Putamen (tissue), 1 donor: ENCODE measurements at places on chromosomes 13 and 19.

GRCh38 chr19:51457351-51458013, 772 bp downstream of the SIGLEC8 start:
- no peak for DNase-seq

- DNase-seq: no peak
Measured at GRCh38 chr19:35033067-35034004, 3.1 kb downstream of the SCN1B start.

DNA sequence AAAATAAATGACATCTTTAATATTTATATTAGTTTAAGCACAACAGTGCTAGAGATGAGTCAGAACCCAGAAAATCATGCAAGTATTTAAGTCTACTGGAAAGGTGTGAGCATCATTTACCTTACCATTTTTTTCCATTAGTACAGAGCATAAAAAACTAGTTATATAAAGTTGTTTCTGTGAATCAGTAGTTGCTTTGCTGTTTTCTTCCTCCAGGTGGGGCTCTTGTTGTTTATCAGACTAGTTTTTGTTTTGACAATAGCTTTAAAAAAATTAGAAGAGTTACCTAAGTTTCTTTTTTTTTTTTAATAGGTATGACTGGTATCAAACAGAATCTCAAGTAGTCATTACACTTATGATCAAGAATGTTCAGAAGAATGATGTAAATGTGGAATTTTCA, 12.7 kb downstream of the SUGT1 start:
- no peak for DNase-seq

- DNase-seq: no peak
Measured at GRCh38 chr13:50758796-50759195, 84.7 kb downstream of the DLEU7 start.

GRCh38 chr13:31859571-31859970, 120.2 kb downstream of the RXFP2 start:
- DNase-seq: no peak

DNA sequence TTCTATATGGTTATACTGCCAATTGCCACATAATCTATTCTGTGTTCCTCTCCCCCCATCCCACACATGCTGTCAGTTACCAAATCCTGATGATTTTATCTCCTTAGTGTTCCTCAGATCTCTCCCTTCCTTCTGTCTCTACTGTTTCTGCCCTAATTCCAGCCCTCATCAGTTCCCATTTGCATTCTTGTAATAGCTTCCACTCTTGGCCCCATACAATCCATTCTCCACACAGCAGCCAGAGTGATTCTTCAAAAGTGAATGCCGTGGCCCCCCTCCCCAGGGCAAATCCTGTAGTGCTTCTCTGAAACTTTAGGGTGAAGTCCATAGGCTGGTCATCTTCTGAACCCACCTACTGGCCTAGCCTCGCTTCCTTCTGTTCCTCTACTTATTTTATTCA, 114.4 kb downstream of the ZAR1L start:
- DNase-seq: peak; percentile 13

DNA sequence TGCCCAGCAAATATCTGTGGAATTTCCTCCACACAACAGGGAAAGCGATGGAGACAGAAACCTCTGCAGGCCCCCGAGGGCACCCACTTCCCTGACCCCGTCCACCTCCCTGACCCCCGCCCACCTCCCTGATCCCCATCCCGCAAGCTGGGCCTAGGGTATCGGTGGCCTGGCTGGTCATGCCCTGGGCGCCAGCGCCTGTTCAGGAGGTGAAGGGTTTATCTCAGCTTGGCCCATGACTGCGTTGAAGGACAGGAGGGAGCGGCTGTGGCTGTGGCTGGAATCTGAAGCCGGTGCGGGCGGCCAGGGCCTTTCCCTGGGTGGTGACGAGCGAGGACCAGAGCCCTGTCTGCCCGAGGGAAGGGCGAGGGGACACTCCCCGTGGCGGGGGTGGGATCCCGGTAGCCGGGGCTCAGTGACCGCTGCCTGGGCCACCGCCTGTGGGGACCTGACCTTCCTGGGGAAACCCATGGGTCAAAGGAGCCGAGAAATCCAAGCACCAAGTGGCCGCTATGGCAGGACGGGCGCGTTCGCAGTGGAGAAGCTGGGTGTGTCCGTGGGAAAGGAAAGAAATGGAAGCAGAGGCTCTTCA, 20.7 kb downstream of the GAS6 start:
- DNase-seq: no peak

GRCh38 chr13:76875271-76875815, 10.9 kb downstream of the KCTD12 start:
- no peak for DNase-seq

DNA sequence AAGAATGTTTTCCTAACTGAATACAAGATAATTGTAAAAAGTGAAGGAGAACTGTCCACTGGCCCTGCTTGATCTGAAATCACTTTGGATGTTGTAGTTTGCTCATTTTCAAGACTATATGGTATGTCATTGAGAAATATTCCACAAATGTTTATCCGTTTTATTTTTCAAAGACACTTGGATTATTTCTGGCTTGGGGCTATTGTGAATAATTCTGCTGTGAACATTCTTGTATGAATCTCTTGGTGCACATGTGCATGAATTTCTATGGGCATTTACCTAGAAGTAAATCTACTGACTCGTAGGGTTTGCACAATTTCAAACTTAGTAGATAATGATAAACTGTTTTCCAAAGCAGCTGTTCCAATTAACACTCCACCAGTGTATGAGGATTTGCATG, 8.6 kb downstream of the RXFP2 start:
- no peak for DNase-seq

DNA sequence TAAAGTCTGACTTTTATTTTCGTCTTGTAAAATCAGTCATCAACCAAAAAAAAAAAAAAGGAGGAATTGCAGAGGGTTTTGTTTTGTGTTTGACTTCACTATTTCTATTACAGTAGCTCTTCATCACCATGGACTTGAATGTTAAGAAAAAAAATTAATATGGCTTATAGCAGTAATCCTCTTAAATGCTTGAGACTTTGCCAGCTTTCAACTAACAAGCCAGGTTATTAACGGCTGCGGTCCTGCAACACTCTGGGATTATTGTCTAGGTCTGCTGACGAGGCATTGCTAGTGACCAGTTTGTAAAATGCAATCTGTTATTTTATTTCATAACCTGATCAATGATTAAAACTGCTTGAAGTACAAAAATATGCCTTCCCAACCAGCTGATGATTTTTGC, 647.2 kb upstream of the KLHL1 start:
- no peak for DNase-seq

- DNase-seq: no peak
Measured at GRCh38 chr13:111952032-111952431, 114.9 kb upstream of the SOX1 start.

- DNase-seq: no peak
Measured at GRCh38 chr19:2081873-2082810, 14.0 kb downstream of the MOB3A start.

DNA sequence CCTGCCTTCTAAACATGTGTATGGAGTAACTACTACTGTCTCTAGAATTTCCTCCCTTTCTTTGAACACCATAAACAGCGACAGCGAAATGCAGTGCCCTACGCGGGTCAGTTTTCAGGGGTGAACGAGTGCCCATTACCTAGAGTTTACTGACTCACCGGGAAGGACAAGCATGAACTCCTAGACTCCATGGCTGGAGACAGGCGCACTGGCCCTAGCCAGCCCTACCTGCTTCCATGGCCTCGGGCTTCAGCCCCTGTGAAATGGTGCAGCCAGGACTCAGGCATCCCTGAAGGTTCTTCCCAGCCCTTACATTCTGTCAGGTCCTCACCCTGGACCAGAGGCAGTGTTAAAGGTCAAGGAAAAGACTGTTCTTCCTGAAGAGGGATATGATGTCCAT, 8.5 kb downstream of the RANBP3 start:
- DNase-seq: no peak

- DNase-seq: no peak
Measured at GRCh38 chr13:98581971-98582702, 5.2 kb upstream of the STK24 start.

DNA sequence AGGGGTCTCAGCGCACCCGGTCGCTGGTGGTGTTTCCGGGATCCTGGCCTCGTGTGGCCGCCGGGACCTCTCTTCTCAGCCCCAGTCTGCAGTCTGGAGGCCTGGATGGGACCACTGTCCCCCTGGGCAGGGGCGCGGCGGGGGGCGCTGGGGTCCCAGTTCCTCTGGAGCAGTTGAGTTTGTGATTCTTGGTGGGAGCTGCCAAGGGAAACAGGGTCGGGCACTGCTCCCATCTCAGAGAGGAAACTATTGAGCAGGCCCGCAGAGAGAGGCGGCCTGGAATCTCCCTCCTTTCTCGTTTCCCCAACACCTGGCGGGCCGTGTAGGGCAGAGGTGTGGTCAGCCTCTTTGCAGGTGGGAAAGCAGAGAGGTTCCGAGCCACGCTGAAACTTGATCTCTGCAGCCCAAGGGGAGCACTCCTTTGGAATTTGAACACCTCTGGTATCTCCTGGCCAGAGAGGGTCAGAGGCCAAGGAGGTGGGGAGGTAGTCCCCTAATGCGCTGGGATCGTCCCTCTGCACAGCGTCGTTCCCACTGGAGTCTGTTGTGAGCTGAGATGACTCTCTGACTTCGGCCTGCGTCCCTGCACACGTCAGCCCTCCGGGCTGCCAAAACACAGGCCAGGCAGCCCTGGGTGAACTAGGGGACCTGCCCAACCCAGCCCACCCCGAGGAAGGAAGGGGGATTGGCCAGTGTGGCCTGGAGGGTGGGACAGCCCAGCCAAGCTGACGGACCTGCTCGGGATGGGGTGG, 741 bp downstream of the PLEKHF1 start:
- no peak for DNase-seq

GRCh38 chr13:79775830-79776229, 294.9 kb downstream of the NDFIP2 start:
- DNase-seq: peak; percentile 68

- peak; percentile 71 for DNase-seq
Measured at GRCh38 chr13:24207841-24208667, 47.5 kb downstream of the SPATA13 start.

GRCh38 chr13:48231080-48231479, 1.9 kb upstream of the ITM2B start:
- DNase-seq: no peak

DNA sequence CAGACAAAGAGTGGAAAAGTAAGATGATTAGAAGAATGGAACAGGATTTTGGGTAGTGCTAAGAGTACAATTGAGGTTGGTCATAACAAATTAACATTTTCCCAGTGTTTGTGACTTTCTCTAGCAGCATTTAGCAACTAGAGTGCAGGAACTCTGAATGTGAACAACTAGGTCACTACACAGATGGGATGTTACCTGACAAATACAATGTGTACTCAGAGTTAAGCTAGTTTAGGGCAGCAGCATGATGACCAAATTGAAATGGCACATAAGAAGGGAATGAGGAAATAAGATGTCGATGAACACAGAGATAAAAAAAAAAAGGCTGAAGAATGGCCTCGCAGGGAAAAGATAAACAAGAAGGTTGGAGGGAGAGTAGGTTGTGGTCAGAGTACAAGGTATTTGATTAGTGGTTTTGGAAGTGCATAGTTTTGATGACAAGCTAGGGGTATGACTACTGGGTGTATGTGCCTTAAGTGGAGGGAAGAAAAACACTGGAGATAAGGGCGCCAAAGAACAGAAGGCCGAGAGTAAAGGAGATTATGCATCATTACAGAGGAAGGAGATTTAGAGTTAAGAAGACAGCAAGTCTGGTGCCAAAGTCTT, 381.1 kb downstream of the FGF14 start:
- DNase-seq: no peak

DNA sequence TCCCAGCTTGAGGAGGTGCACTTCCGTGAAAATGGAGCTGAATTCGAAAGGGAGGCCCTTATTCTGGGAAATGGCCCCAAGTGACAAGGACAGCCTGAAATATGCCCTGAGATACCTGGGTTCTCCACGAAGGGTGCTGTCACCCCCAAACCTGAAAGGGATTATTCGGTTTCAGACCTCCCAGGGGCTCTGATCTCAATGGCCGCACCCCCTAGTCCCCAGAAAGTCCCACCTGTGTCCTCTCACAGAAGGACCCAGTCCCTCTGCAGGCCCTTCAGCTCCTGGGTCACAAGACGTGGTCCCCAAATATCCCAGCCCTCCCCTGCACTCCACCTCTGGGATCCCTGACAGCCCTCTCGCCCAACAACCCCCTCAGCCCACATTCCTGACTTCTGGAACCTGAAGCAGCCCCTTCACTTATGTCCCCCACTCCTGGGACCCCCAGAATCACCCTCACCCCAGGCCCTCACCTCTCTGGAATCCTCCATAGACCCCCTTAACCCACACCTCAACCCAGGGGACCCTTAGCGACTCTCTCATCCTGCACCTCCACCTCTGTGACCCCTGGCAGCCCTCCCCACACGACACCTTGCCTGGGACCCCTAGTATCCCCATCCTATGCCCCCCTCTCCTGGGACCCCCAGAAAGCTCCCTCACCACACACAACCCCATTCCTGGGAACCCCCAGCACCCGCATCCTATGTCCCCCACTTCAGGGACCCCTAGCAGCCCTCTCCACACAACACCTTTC, 606 bp downstream of the SYNGR4 start:
- peak; percentile 17 for DNase-seq

- DNase-seq: no peak
Measured at GRCh38 chr13:99144306-99144705, 56.3 kb upstream of the UBAC2 start.

- DNase-seq: no peak
Measured at GRCh38 chr19:4196587-4197148, 14.2 kb downstream of the ANKRD24 start.

DNA sequence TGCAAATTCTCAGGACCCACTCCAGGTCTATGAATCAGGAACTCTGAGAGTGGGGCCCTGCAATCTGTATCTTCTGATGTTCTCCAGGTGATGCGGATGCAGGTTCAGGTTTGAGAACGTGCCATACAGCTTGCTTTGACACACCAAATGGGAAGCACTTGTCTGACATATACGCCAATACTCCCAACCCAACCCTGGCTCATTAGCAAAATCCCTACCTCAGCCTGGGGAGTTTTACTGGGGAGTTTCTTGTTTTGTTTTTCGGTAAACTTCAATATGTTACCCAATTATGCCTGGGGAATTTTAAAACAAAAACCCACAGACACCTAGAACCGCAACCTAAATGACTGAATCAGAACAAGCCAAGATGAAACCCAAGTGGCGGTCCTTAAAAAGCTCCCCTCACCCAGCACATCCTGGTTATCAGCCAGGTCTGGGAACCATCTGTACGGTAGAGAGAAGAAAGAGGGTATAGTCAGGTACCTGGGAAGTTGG, 41.2 kb downstream of the ABCC4 start:
- DNase-seq: no peak

DNA sequence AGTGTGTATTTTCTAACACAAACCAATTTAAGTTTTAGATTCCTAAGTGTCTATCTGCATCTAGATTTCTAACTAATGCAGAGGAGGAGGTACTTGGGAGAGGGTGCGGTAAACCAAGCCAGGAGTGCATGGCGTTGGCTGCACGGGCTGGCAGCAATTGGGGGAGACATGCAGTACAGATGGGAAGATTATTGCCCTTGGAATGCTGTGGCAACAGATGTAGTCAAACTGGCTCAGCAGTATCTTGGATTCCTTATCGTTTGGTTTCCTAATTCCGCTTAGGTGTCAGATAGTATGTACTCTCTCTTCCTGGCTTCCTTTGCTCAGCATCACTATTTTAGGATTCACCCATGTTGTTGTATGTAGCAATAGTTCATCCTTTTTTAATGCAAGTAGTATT, 29.4 kb upstream of the STK24 start:
- DNase-seq: no peak
